ENCODE measurements at places on chromosomes 11 and 22. TPM values are rescaled to one million over a fixed set of nuclear protein-coding genes. Genes with fewer than 3 reads are reported as not detected.

DNA sequence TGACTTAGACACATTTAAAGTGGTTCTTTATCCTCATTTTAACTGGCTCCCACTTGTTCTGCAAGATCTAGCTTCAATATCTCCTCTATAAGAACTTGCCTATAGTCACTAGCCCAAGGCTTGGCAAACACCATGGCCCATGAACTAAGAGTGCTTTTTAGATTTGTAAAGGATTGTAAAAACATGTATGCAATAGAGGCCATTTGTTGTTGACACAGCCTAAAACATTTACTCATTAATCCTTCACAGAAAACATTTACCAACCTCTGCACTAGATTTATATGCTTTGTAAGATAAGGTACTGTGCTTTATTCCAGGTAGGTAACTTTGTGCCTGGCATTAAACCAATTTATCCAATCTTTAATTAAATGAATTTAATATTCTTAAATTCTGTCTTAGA lies 5.5 kb downstream of the HYLS1 start:
- no peak for DNase-seq

DNA sequence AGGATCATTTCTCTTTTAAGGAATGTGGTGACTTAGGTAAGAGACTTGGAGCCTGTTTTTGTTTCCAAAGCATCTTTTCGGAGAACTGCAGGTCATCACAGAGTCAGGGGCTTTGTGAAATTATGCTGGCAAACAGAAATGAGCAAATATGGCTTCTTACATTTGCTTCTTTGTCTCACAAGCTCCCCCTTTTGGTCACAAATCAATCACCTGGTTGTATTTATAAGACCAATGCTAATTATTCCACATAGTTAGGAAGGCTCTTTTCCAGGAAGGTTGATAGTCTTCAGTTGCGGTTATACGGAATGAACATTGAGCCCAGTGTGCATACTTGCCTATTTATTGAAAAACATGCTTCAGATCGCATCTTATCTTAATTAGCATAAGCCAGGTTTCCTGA lies 34.6 kb upstream of the CEP126 start:
- no peak for DNase-seq

DNA sequence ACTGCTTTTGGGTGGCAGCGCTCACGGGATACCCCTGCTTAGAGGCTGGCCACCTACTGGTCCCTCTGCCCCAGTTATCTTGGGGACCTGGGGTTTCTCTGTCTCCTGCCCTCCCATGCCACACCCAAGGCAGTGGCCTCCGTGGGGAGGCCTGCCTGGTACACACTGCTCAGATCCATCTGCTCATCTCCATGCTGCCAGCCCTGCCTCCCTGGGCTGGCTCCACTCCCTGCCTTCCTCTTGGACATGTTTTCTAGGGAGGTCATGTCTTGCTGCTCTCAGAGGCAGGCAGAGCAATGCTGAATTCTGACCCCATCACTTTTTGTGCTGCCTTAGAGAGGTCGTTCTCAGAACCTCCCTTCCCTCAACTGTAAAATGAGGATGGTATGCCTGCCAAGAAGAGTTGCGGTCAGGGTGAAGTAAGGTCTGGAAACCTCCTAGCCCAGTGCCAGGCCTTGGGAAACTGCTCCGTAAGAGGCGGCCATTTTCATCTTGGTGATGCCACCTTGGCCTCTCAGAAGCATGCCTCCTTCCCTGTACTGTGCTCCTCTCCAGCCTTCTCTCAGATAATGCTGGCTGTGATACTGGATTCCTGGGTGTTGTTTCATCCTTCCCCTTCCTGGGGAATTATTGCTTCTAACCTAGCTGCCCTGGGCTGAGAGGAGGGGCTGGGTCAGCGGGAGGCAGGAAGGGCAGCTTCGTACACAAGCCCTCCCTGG lies 186.4 kb upstream of the ZBED5 start:
- DNase-seq: no peak

DNA sequence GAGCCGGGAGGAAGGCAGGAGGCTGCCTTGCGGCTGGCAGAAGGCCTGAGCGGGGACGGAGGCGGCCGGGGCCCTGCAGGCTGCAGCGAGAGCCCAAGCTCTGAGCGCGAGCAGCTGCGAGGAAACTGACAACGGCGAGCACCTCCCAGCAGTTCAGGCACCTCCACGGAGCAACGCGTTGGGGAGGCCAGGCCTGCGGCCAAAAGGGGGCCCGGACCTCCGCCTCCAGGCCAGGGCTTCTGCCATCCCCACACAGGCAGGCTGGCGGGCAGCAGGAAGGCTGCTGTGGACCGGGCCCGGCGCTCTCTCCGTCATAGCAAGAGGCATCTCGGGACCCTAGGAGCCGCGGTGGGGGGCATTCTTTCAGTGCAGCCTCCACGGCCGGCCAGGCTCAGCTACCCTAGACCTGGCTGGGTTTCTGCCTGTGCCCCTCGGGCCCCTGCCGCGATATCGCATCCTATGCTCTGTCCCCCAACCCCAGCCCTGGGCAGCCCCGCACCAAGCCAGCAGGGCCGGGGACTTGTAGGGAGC lies 22.9 kb upstream of the SLC22A12 start:
- DNase-seq: no peak

DNA sequence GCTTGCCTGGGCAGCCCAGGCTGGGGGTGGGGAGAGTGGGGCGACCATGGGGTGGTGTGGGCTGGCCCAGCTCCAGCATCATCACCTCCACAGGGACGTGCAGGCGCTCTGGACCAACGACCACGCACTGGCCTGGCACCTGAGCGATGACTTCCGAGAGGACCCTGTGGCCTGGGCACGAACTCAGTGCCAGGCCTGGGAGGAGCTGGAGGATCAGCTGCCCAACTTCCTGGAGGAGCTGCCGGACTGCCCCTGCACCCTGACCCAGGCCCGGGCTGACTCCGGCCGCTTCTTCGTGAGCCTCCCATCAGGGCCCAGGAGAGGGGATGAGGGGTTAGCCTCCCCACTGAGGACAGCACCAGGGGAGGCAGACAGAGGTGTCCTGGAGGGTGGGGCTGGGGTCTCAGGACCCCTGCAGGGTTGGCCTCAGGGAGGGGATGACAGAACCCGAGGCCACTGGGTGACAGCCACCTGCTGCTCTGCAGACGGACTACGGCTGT lies 3.8 kb downstream of the SUSD2 start:
- no peak for DNase-seq

- DNase-seq: no peak
Measured at GRCh38 chr11:75233754-75234172, 6.8 kb upstream of the TPBGL start.

DNA sequence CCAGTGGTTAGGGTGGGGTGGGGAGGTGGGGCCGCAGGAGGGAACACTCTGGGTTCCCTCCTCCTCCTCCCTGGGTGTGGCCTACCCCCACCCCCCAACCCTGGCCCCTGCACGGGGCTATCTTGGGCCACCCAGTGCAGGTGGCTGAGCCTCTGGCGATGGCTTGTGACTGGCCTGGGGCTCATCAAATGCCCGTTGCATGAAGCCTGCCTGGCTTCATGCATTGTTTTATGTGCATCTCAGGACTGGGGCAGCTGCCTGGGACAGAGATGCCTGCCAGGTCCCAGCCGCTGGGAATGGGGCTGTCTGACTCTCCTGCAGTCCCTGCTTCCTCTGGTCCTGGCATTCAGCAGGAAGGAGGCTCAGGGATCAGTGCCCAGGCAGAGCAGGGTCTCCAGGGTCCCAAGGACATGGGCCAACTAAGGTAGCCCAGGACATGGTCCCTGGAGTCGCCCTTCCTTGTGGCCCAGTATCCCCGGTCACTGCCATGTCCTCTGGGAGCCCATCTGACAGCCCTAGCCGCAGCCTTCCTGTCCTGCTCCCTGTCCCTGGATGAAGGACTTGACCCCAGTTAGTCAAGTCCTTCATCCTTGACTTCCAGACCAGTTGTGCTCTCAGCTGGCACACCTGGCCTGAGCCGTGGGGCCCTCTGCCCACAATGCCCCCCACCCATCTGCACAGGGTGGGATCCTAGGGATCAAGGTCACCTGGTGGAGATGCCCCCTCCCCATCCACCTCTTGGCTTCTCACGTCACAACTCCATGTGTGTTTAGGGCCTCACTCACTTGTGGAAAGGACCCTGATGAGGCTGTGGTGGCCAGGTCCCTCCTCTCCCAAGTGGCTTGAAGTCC lies 112.1 kb upstream of the FGF3 start:
- no peak for DNase-seq

GRCh38 chr22:45019861-45020655 lies 10.3 kb upstream of the PHF21B start:
- DNase-seq: no peak

- DNase-seq: no peak
Measured at GRCh38 chr11:64787526-64788320, 9.4 kb upstream of the SF1 start.

- DNase-seq: no peak
Measured at GRCh38 chr22:24486501-24486921, 8.6 kb upstream of the UPB1 start.

GRCh38 chr11:81907996-81908395 lies 825.7 kb downstream of the FAM181B start:
- no peak for DNase-seq

GRCh38 chr11:105073456-105074165 lies 28.5 kb upstream of the CARD16 start:
- no peak for DNase-seq

- DNase-seq: no peak
Measured at GRCh38 chr11:59429924-59430516, 3.8 kb upstream of the OR5A2 start.

GRCh38 chr11:108983636-108984420 lies 319.0 kb downstream of the DDX10 start:
- no peak for DNase-seq

GRCh38 chr11:44658506-44658850 lies 68.3 kb upstream of the TSPAN18 start:
- no peak for DNase-seq

DNA sequence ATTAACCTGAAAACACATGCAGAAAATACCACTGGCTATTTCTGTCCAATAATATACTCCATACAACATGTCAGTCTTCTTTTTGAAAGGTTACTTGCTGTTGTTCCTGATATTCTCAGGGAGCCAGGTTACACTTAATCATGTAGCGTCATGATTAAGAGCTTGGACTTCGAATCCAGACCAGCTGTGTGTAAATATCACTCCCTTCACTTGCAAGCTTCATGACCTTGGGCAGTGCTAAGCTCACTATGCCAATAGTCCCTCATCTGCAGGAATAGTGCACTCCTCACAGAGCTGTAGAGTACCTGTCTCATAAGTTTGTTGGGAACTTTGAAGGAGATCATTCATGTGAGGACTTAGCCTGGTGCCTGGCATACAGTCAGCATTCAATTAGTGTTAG lies 1.9 kb downstream of the HTR3B start:
- no peak for DNase-seq

DNA sequence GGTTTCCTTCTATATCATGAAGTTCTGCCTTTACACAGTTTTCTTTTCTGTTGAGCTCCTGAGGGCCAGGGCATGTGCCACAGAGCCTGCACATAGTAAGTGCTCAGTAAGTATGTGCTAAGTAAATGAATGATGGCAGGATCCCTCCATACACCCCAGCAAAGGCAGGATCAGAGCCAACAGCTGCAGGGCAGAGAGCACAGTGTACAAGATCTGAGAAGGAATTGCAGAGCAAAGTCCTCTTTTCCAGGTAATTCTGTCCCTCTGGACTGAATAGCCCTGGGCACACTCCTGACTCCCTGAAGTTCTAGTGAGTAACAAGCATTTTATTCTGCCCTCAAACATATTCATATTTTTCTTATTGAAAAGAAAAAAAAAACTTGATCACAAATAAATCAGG lies 117.7 kb downstream of the GALNT18 start:
- no peak for DNase-seq

GRCh38 chr11:44113018-44113417 lies 17.5 kb downstream of the EXT2 start:
- DNase-seq: no peak

The CCDC87 gene
- total RNA-seq: 0.10 TPM

The BTBD18 gene
- total RNA-seq: not detected

The GRAP2 gene
- 0.55 TPM for total RNA-seq

The IFITM10 gene
- total RNA-seq: 15.7 TPM

The ARHGEF17 gene
- total RNA-seq: 6.8 TPM

The FDXACB1 gene
- 0.70 TPM for total RNA-seq

The RTN4R gene
- 10.9 TPM for total RNA-seq

The TRIM48 gene
- total RNA-seq: not detected

The MYEOV gene
- total RNA-seq: 0.78 TPM

The MOGAT2 gene
- total RNA-seq: 172 TPM

The GRAMD1B gene
- 1.4 TPM for total RNA-seq

The B3GAT1 gene
- total RNA-seq: 5.4 TPM

The INS gene
- total RNA-seq: not detected

The SNX32 gene
- not detected for total RNA-seq

The USP2 gene
- total RNA-seq: 10.9 TPM
